ENCODE measurements at places on chromosomes 7 and 10. TPM values are rescaled to one million over a fixed set of nuclear protein-coding genes. Genes with fewer than 3 reads are reported as not detected.

HOGA1 gene
- polyA plus RNA-seq: not detected

CYP17A1 gene
- not detected for polyA plus RNA-seq

LFNG gene
- polyA plus RNA-seq: 2.3 TPM

CLCN1 gene
- not detected for polyA plus RNA-seq

DGKB gene
- polyA plus RNA-seq: not detected

AMPH gene
- 0.10 TPM for polyA plus RNA-seq

ZNF398 gene
- polyA plus RNA-seq: 11.9 TPM

All from CD4-positive, CD25-positive, alpha-beta regulatory T cell (primary cell).